Activated CD4-positive, alpha-beta T cell treated with anti-CD3 and anti-CD28 coated beads, Interleukin-2, amount 10 ng/mL, durations not matched to agents 24 days and 14 days (primary cell): ENCODE measurements at places on chromosomes 3 and 15. TPM values are rescaled to one million over a fixed set of nuclear protein-coding genes. Genes with fewer than 3 reads are reported as not detected.
A peak's percentile ranks its signal among the peaks of the same experiment; 100 is the strongest.

- no peaks in the 10 kb centered on the region for H3K27me3 ChIP-seq
- H3K27ac ChIP-seq: no peak overlapping the region
- no peak for DNase-seq
- no peaks in the 10 kb centered on the region for H3K4me1 ChIP-seq
These were observed 6.4 kb downstream of the SCN5A start for GRCh38 chr3:38643090-38643489.

- peak overlapping the region; percentile 59 for H3K27ac ChIP-seq
- H3K27me3 ChIP-seq: no peaks in the 10 kb centered on the region
- H3K36me3 ChIP-seq: peaks cover 20% of the 10 kb centered on the region
- DNase-seq: peak; percentile 89
- H3K4me1 ChIP-seq: peaks cover 13% of the 10 kb centered on the region
These were observed 33.5 kb downstream of the ZBTB38 start for GRCh38 chr3:141401573-141402475.

The TTLL3 gene
- total RNA-seq: 33.2 and 37.7 TPM in 2 replicates

- no peaks in the 10 kb centered on the region for H3K4me1 ChIP-seq
- no peaks in the 10 kb centered on the region for H3K36me3 ChIP-seq
- no peaks in the 10 kb centered on the region for H3K27me3 ChIP-seq
- DNase-seq: no peak
- no peak overlapping the region for H3K27ac ChIP-seq
These were observed 87.8 kb downstream of the COL6A6 start for GRCh38 chr3:130604806-130605205.

DNA sequence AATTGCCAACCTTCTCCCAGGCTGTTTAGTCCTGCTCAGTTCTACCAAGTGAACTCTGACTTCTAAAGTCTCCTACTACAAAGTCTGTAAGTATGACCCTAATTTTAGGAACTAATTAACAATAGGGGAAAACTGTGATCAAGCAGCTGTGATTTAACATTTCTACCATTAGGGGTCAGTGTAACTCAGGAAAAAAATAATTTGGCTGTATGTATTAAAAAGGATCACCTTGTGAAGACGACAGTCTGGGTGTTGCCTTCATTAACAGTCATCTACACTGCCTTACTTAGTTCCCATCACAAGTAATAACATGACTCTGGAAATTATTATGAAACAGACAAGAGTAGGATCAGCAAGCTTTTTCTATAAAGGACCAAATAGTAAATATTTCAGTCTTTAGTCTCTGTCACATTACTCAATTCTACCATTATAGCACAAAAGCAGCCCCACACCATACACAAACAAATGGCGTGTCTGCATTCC lies 4.2 kb upstream of the NPHP3 start:
- no peaks in the 10 kb centered on the region for H3K36me3 ChIP-seq
- no peak overlapping the region for H3K4me3 ChIP-seq
- H3K27ac ChIP-seq: no peak overlapping the region

DNA sequence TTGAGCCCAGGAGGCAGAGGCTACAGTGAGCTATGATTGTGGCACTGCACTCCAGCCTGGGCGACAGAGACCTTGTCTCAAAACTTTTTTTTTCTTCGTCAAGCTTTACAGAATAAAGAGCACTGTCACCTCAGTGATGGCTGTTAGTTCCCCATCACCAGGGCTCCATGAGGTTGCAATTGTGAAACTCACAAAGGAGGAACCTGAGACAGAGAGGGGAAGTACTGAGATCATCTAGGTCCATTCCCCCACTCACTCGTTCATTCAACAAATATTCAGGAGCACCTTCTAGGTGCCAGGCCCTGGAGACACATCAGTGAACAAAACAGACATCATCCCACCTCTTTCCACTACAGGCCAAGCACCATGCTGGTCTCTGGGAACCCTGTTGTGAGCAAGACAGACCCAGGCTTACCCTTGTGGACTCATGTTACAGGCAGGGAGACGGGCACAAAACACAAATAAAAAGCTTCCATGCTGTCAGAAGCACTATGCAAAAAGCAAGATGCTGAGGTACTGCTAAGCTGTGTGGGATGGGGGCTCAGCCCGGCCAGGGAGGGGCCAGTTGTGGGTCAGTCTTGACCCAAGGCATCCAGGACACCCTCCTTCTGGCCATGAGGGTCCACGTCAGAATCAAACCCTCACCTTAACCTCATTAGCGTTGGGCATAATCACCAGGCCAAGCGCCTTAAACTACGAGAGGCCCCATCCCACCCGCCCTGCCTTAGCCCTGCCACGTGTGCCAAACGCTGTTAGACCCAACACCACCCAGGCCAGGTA lies 2.1 kb upstream of the RHO start:
- no peak overlapping the region for H3K4me3 ChIP-seq
- H3K27ac ChIP-seq: no peak overlapping the region
- no peaks in the 10 kb centered on the region for H3K36me3 ChIP-seq

The NSMCE3 gene
- 8.9 and 10.0 TPM in 2 replicates for total RNA-seq

The KLF15 gene
- total RNA-seq: 0.19 and 0.28 TPM in 2 replicates

GRCh38 chr15:48899793-48900192 lies 21.9 kb downstream of the EID1 start:
- no peaks in the 10 kb centered on the region for H3K27me3 ChIP-seq
- peaks cover 26% of the 10 kb centered on the region for H3K4me1 ChIP-seq
- H3K36me3 ChIP-seq: no peaks in the 10 kb centered on the region
- no peak overlapping the region for H3K27ac ChIP-seq
- DNase-seq: no peak

DNA sequence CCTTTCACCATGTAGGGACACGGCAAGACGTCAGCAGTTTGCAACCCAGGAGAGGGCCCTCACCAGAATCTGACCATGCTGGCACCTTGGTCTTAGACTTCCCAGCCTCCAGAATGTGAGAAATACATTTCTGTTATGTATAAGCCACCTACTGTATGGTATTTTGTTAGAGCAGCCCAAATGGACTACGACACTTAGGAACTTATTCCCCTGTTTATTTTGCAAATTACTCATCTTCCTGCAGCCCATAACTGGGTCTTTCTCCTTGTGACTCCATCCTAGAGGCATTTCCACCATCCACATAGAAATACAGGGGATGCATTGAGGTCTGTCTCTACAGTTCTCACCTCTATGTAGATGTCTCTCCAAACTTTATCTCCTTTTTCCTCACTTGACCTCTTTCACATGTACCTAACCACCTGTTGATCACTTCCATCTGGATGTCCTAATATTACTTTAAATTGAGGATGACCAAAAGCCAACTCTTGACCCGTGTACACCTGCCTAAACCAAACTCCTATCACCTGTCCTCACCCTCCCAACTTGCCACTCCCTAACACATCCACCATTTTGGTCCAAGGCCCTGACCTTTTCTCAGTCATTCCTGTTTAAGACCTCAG lies 406.0 kb upstream of the WNT5A start:
- H3K4me1 ChIP-seq: no peaks in the 10 kb centered on the region
- no peaks in the 10 kb centered on the region for H3K36me3 ChIP-seq
- H3K4me3 ChIP-seq: no peak overlapping the region
- no peak overlapping the region for H3K27ac ChIP-seq
- DNase-seq: no peak

The RTP1 gene
- not detected in 2 replicates for total RNA-seq

GRCh38 chr3:109731639-109732473 lies 394.5 kb upstream of the DPPA4 start:
- no peaks in the 10 kb centered on the region for H3K4me1 ChIP-seq
- no peak overlapping the region for H3K4me3 ChIP-seq
- no peak overlapping the region for H3K27ac ChIP-seq
- H3K27me3 ChIP-seq: no peaks in the 10 kb centered on the region
- H3K36me3 ChIP-seq: no peaks in the 10 kb centered on the region

The MUC4 gene
- 0.68 and 0.90 TPM in 2 replicates for total RNA-seq

DNA sequence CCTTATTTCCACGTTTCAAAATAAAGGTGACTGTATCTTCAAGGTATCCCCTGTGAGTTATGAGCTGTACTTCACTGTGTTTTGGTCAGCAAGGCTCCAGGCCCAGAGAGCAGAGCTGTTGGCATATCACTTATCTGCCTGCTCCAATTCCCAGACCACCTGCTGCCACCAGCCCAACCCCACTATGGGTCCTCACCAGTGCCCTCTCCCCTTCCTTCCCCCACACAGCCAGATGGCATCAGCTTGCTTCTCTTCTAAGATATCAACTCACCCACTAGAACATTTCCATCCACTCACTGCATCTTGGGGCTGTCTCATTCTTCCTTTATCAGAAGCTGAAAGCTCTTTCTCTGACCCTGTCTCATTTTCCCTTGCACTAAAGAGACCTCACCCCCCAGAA lies 136.9 kb upstream of the EIF1B start:
- no peaks in the 10 kb centered on the region for H3K27me3 ChIP-seq
- no peak for DNase-seq
- H3K4me3 ChIP-seq: no peak overlapping the region
- H3K27ac ChIP-seq: no peak overlapping the region
- no peaks in the 10 kb centered on the region for H3K36me3 ChIP-seq

GRCh38 chr3:114666623-114667022 lies 372.8 kb downstream of the TIGIT start:
- no peak overlapping the region for H3K4me3 ChIP-seq
- DNase-seq: no peak
- H3K36me3 ChIP-seq: no peaks in the 10 kb centered on the region
- no peak overlapping the region for H3K27ac ChIP-seq

GRCh38 chr15:25667829-25668228 lies 195.3 kb downstream of the ATP10A start:
- no peak for DNase-seq
- H3K27ac ChIP-seq: no peak overlapping the region
- H3K27me3 ChIP-seq: peaks cover 32% of the 10 kb centered on the region
- no peak overlapping the region for H3K4me3 ChIP-seq
- H3K36me3 ChIP-seq: no peaks in the 10 kb centered on the region
- peaks cover 6% of the 10 kb centered on the region for H3K4me1 ChIP-seq

The ATP13A4 gene
- total RNA-seq: 0.88 and 2.1 TPM in 2 replicates

DNA sequence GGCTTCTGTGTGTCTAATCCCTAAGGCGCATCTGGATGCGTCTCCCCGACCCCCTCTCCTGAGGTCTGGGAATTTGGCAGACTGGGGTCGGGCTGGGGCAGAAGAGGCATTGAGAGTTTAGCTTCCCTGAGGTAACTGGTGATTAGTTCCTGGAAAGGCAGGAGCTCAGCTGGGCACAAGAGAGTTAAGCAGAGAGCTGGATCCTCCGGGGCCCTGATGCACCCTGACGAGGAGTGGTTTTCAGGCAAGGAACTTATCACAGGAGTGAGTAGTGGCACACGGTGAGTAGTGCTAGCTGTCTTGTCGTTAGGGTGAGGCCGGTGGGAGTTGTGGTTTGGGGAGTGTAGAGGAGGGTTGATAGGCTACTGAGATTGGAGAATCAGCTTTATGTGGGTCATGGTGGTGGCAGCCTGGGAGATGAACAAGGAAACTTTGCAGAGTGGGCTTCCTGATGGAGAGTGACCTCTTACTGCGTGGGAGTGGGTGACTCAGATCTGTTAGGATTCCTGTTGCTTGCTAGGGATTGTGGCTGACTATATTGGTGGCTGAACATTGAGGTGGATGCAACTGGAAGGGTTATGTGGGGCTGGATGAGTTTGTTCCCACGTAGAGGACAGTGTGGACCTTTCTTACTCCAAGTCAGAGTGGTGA lies 897 bp downstream of the RAD54L2 start:
- peak overlapping the region; percentile 82 for H3K4me3 ChIP-seq
- H3K27me3 ChIP-seq: no peaks in the 10 kb centered on the region
- peaks cover 25% of the 10 kb centered on the region for H3K4me1 ChIP-seq
- H3K27ac ChIP-seq: peak overlapping the region; percentile 83

The GABRB3 gene
- total RNA-seq: not detected in 2 replicates

GRCh38 chr3:150286390-150287147 lies 121.5 kb upstream of the TSC22D2 start:
- H3K27ac ChIP-seq: no peak overlapping the region
- DNase-seq: peak; percentile 62
- peaks cover 50% of the 10 kb centered on the region for H3K27me3 ChIP-seq
- no peaks in the 10 kb centered on the region for H3K4me1 ChIP-seq
- no peaks in the 10 kb centered on the region for H3K36me3 ChIP-seq

The CTXND1 gene
- total RNA-seq: not detected in 2 replicates

GRCh38 chr3:4376499-4376898 lies 73.3 kb downstream of the SETMAR start:
- no peak for DNase-seq
- H3K27me3 ChIP-seq: no peaks in the 10 kb centered on the region
- H3K4me3 ChIP-seq: no peak overlapping the region
- peaks cover 13% of the 10 kb centered on the region for H3K36me3 ChIP-seq
- peaks cover 2% of the 10 kb centered on the region for H3K4me1 ChIP-seq

DNA sequence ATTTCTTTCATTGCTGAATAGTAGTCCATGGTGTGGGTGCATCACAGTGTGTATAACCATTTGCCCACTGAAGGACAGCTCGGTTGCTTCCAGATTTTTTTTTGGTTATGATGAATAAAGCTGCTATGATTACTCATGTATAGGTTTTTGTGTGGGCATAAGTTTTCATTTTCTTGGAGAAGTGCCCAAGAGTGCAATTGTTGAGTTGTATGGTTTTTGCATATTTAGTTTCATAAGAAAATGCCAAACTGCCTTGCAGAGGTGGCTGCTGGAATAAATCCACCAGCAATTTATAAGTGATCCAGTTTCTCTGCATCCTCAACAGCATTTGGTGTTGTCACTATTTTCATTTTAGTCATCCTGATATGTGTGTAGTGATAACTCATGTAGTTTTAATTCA lies 8.4 kb upstream of the SPESP1 start:
- peaks cover 26% of the 10 kb centered on the region for H3K27me3 ChIP-seq
- no peaks in the 10 kb centered on the region for H3K4me1 ChIP-seq
- H3K36me3 ChIP-seq: no peaks in the 10 kb centered on the region
- no peak overlapping the region for H3K27ac ChIP-seq

- no peak for DNase-seq
- H3K4me3 ChIP-seq: no peak overlapping the region
- H3K27ac ChIP-seq: no peak overlapping the region
- H3K27me3 ChIP-seq: peaks cover 51% of the 10 kb centered on the region
These were observed 11.2 kb upstream of the ALCAM start for GRCh38 chr3:105355408-105356061.

The MAGEL2 gene
- total RNA-seq: not detected in 2 replicates

The GOLGA8G gene
- total RNA-seq: not detected in 2 replicates

DNA sequence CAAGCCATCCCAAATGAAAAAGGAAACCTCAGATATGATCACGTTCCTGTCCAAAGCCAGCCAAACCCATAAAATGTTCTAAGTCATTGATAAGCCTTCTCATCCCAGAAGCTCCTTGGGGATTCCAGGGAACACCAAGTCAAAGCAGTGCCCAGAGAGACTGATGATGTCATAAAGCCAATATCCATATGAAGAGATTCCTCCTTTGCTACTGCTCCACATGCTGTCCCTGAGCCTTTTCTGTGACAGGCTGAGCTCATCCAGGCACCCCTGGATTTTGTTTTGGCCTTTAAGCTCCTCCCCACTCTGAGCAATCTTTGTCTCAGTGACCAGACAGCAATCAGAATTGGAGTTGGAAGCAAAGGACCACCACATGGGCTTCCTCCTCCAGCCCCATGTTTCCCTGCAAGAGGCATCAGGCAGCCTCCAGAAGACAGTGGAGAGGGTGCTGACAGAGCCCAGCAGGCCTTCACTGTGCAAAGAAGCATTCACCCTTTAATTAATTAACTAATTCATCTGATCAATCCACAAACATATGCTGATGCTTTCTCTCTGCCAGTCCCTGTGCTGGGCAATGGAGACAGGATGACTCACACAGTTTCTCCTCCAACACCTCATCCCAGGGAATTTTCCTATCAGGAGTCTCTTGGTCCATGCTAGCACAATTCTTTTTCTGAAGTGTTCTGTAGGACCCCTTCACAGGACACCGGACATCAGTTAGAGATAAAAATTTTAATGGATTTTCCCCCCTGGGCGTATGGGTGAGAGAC lies 25.0 kb downstream of the MEX3B start:
- H3K4me3 ChIP-seq: no peak overlapping the region
- no peak overlapping the region for H3K27ac ChIP-seq
- no peak for DNase-seq
- no peaks in the 10 kb centered on the region for H3K36me3 ChIP-seq
- no peaks in the 10 kb centered on the region for H3K4me1 ChIP-seq
- peaks cover 4% of the 10 kb centered on the region for H3K27me3 ChIP-seq
